Fibroblast of lung (primary cell): ENCODE measurements at places on chromosomes 1 and 21. TPM values are rescaled to one million over a fixed set of nuclear protein-coding genes. Genes with fewer than 3 reads are reported as not detected.

Gene OR2T35
- total RNA-seq = not detected in 2 replicates

Gene MIS18A
- 3.1 and 4.0 TPM in 2 replicates for total RNA-seq

Gene RIMS3
- 0.33 and 0.51 TPM in 2 replicates for total RNA-seq

Gene ARHGAP30
- total RNA-seq = not detected in 2 replicates

Gene NOTCH2
- total RNA-seq = 129 and 204 TPM in 2 replicates

Gene EPS8L3
- total RNA-seq = not detected in 2 replicates

Gene NIPAL3
- total RNA-seq = 25.9 and 85.2 TPM in 2 replicates

Gene USH2A
- total RNA-seq = under 0.01 TPM in 2 replicates
